ENCODE measurements at places on chromosomes 1 and 21.
A peak's percentile ranks its signal among the peaks of the same experiment; 100 is the strongest.

DNA sequence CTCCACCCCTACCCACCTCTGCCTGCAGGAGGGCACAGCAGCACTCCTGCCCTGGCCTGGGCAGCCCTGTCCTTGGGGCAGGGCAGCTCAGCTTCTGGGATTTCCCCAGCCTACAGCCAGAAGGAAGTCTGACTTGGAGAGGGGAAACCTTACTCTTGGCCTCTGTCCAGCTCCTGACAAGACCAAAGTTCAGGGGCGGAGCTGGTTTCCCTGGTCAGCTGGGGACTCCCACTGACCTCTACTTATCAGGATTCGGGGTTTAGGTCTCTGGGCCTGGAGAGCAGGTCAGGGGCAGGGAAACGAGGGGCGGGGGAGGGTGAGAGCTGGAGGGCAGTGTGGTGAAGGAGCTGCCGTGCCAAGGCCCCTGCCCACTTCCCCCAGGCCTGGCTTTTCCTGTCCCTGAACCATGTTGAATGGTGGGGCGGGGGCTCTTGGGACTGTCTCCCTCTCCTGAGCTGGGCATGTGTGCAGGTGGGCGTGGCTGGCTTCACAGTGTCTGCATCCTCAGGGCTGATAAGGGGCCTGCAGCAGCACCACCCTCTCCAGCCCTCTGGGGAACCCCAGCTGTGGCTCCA, 16.8 kb upstream of the ETV3 start:
- peak; percentile 32 for DNase-seq

DNA sequence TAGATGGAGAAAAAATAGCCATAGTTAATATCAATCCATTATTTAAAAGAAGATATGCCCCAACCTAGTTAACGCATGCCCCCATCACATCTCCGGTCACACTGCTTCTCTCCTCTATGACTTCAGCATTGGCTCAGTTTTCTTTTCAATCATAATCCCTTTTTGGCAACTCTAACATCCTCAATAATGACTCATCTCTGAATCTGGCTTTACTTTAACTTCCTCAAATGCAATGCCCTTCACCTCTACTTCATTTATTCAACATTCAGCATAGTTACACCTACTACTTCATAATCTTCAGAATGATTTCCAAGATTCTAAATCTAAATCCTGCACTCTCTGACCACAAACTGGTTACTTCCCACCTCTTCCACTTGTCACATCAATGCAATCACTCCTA, 417.3 kb downstream of the USH2A start:
- DNase-seq, result no peak

DNA sequence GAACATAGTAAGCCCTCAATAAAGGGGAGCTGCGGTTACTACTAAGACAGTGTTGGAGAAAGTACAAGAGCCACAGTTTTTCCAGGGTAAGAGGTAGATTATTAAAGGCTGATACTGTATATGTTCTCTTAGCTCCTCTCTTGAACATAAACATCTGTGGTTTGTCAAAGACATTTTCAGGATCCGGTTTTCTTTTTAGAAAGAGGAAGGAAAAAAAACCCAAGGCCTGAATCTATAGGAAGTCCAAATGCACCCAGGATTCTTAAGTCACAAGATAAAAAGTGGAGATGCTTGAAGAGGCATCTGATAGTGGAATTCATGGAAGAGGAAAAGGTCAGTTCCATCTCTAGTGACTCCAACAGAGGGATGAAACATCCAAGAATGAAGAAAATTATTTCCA, 24.6 kb upstream of the SLC45A3 start:
- no peak for DNase-seq

GRCh38 chr1:179921472-179921871, 33.1 kb upstream of the CEP350 start:
- DNase-seq, result no peak

DNA sequence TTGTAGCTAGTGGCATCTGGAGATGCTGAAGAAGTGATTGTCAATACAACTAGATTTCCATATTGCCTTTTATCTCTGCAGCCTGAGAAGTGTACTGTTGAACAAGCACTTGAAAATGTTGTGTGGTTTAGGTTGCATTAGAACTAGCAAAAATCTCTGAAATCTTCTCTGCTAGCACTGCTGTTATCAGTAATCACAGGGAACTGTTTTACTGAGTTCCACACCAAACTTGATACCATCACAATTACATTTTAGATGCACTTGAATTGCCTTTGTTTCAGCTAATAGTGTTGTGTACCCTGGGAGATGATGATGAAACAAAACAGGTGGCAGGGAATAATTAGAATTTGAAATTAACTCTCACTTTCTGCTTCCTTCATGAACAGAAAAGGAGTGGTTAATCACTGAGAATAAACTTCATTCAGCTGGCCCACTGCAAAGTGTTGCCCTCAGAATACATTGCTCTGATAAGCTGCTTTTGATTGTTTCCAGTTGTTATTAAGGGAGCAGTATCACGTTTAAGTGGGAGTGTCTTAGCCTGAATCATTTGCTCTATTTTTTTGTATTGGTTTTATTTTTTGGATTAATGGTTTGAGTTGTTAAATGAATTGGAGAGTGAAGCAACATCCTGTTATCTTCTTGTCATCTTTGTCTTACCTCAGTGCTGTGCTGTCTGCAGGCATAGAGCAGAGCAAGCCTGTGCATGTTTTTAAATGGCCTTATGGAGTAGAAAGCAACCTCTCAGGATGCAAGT, 13.0 kb downstream of the FAM20B start:
- no peak for DNase-seq

- DNase-seq, result no peak
Observed at GRCh38 chr1:66648901-66649595, 103.2 kb upstream of the DYNLT5 start.

GRCh38 chr1:38005195-38006007, at the start of gene FHL3:
TSS of gene FHL3 (minus strand) at chr1:38005514. CDS start at chr1:37999412, 6,102 bp downstream.
- no peak for DNase-seq

GRCh38 chr1:175503538-175503937, 239.9 kb downstream of the TNR start:
- no peak for DNase-seq

DNA sequence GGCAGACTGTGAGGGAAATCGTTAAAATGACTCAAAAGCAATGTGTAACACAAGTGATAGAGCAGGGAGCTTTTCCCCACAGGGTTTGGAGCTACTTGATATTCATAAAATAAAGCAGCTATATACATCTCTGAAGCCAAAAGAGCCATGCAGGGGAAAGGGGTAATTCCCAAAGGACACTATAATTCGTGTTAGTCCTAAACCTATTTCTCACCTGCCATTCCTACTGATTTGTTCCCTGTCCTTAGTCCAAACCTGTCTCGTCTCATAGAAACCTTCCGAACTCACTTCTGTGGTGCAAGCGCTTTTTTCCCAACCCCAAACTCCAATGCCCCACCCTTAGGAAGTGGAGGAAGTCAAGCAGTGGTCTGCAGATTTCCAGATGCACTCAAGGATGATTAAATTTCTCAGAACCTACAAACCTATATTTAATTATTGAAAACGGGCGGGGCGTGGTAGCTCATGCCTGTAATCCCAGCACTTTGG, 946 bp upstream of the HNRNPR start:
- DNase-seq, result no peak

- DNase-seq, result no peak
Observed at GRCh38 chr1:26079178-26079563, 11.7 kb upstream of the TRIM63 start.

DNA sequence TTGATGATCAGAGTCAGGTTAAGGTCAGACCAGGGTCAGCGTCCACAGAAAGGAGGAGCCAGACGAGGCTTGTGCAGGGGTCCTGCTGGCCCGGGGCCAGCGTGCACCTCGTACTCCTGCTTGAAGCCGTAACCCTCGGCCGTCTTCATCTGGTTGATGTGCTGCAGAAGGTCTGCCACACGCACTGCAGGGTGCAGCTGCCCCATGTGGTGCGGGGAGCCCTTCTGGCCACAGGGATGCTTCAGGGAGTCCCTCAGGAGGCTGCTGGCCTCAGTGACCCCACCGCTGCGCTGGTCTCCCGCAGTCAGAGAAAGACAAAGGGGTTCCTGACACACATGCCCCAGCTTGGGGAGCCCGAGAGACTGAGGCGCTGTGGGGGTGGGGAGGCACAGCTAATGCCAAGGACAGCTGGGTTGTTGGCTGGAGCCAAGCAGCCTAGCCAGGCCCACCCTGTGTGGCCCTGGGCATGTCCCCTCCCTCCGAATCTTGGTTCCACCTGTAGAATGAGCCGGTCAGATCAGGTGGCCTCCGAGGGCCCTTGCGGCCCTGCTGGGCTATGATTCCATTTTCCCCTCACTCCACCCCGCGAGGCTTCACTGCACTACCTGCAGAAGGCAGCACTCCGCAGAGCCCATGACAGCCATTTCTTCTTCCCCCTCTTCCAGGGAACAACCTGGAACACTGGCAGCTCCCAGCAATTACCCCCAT, 251.9 kb downstream of the PTPRU start:
- DNase-seq, result no peak

DNA sequence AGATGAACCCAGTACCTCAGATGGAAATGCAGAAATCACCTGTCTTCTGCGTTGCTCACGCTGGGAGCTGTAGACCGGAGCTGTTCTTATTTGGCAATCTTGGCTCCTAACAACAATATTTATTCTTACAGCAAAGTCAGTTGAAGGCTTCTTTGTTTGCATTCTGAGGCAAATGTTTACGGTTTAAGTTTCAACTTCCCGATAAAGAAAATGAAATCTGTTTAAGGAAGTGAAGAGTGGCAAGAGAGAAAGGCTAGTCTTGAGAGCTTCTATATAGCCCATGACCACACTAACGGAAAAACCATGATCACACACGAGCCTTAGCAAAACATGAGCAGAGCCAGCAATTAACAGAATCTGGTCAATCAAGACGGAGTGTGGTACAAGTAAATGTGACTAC, 122.6 kb upstream of the ZNHIT6 start:
- DNase-seq, result no peak

DNA sequence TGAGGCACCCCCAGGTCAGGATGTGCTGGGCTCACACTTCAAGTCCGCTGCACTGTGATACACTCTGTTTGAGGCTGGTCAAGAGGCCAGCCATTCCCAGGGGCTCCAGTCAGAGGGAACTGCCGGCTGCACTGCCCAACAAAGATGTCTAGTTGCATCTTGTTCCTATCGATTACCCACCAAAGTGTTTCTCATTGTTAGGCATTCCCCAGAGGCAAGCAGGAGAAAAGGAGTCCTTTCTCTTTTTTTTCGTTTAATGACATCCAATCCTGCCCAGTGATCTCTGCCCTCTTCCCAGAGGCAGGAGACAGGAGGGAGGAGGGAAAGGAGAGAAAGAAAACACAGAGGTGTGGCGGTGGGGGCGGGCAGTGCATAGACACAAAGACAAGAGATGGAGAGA, 150.4 kb downstream of the OMA1 start:
- DNase-seq, result no peak

DNA sequence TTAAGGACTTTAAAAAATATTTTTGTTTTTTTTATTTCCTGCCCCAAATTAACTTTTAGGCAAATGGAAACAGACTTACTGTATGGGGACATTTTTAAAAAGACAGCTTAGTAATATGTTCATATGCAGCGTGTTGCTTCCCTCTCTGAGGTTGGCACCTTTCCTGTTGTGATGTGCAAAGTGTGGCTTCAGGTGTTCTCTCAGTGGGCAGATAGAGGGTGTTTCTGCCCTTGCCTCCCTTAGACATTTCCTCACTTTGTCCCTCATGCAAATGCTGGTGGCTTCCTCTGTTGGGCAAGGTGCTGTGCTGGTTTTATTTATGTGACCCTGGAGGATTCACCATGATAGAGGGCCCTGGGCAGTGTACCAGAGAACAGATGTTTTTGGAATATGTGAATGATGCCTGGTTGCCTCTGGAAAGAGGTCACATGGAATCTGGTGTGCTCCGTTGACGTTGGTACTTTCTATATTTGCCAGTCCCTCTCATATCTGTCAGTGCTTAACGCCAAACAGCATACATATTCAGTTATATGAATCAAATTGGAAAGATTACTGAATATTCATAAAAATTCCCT, 123.5 kb downstream of the PATJ start:
- no peak for DNase-seq

DNA sequence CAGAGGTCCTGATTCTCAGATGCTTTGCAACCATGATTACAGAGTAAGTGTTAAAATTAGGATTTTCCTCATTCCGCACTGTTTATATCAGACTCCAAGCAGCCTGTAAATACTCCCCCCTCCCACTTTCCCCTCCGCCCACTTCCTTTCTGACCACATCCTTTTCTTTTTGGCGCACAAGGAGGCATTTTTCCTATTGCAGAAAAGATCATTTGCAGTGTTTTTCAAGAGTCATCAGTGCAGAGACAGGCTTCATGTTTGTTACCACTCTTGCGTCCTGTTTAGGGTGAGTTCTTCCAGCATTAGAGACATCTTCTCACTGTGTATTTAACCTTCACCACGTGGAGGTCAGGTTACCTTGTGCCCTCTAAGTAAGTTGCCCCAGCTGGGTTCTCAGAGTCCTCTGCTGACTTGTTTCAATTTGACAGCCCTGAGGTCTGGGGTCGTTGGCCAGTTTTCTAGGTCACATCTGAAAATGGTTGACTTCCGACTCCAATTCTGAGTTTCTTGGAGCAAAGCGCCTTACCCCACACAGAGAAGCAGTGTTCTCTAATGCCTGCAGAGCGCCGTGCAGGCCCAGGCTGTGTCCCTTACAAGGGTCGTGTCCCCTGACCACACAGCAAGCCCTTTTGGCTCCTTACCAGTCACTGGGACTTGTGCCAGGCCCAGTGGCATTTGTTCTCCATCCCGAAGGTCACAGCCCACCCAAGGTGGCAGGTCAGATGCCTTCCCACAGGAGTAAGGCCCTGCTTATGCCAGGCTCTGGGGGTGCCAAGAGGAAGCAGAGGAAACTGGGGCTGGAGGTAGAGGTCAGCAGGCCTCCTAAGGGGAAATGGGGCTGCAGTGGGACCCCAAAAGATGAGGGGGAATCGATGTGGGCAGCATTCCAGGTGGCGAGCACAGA, 85.6 kb downstream of the FAM78B start:
- no peak for DNase-seq

DNA sequence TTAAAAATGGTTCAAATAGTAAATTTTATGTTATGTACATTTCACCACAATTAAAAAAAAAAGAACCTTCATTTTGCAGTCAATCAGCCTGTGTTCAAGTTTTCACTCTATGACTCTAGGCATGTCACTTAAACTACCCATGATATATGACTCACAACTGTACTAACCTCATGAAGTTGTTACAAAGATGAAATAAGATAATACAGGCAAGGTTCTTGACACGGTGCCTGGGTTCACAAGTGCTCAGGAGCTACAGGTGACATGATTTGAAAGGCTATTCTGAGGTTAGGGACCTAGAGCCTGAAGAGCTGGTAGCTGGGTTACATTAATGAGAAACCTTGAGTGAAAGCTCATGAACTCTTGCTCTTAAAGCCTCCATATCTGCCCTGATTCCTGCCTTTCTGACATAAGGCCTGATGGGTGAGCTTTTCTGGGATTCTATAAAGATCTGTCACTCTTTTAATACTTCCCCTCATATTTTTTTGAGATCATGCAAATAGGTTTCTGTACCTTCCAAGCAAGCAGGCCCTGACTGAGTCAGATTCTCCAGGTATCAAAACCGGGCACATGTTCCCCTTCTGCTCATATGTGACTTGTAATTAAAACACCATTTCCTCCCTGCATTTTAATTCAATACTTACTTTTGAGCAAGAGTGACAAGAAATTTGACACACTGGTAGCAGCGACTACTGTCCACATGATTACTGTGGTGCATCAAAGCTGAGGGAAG, 34.0 kb downstream of the PCSK9 start:
- DNase-seq, result no peak

- DNase-seq, result no peak
Observed at GRCh38 chr1:42157667-42158066, 4.5 kb downstream of the GUCA2B start.

Data from omental fat pad (tissue), 4 donors.